ENCODE measurements at places on chromosomes 7 and 10. TPM values are rescaled to one million over a fixed set of nuclear protein-coding genes. Genes with fewer than 3 reads are reported as not detected.
A peak's percentile ranks its signal among the peaks of the same experiment; 100 is the strongest.

DNA sequence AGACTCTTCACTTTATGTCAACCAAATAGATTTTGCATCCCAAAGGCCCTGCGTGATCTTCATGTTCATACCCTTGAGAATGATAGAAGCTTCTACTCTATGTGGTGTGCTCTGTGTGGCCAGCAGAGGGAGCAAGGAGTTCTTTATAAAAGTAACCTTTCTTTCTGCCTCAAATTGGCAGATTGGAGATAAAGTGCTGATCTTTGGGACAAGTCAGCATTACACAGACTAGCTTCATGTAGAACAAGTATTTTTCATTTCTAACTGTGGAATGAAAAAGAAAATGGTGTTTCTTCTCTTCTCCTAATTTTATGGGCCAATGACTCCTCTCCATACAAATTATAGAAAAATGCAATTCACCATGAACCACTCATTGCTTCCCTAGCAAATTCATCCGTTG, 1214.1 kb downstream of the SORCS1 start:
- H3K27me3 ChIP-seq: no peaks in the 10 kb centered on the region
- no peak overlapping the region for H3K4me3 ChIP-seq
- H3K27ac ChIP-seq: no peak overlapping the region
- peaks cover 22% of the 10 kb centered on the region for H3K4me1 ChIP-seq

- peaks cover 73% of the 10 kb centered on the region for H3K27me3 ChIP-seq
- peak; percentile 41 for DNase-seq
- H3K36me3 ChIP-seq: no peaks in the 10 kb centered on the region
- no peak overlapping the region for H3K4me3 ChIP-seq
These were observed 13.6 kb upstream of the KAZALD1 start for GRCh38 chr10:101047961-101048892.

DNA sequence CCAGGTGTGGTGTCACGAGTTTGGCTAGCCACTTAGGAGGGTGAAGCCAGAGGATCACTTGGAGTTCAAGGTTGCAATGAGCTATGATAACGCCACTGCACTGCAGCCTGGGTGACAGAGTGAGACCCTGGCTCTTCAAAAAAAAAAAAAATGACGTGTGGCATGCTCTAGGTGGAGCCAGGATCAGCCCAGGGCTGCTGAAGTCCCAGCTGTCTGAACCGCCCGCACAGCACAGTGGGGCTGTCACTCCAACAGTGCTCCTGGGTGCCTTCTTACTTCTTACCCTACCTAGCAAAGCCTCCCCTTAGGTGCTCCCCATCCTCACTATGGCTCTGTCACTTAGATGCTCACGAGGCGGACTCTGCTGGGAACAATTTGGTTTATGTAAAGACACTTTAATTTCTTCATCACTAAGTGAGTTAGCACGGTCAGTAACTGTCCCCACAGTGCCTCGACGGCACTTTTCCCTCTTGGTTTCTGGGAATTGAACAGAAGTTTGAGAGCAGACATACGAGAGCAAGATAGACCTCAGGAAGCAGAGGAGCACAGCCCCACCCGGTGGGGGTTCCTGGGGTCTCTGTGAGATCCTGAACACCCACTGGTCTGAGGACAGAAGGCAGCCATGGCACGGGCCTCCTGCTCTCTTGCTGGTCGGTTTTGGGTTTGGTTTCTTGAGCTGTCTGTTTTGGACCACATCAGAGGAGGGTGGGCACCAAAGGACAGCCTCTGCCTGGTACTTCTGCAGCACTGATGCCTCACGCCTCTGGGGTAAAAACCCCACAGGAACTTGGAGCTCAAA, 66.2 kb upstream of the BTBD16 start:
- H3K4me3 ChIP-seq: no peak overlapping the region
- H3K36me3 ChIP-seq: peaks cover 8% of the 10 kb centered on the region
- H3K27ac ChIP-seq: no peak overlapping the region
- no peaks in the 10 kb centered on the region for H3K27me3 ChIP-seq
- DNase-seq: no peak
- H3K4me1 ChIP-seq: no peaks in the 10 kb centered on the region

DNA sequence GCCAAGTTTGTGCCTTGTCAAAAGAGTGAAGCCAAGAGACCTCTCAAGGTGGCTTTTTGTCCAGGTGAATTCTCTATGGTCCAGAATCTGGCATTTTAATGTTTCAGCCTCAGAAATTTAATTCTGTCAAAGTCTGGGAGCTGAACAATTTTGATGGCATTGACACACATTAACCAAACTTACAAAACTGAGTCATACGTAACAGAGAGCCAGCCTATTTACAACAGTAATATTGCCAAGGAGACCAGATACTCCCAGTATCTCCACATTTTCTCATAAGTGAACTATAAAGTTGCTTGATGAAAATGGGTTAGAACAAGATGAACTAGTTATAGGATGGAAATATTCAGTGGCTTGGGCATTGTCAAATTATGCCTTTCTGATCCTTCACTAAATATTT, 43.8 kb downstream of the PDE6C start:
- H3K27ac ChIP-seq: no peak overlapping the region
- H3K4me1 ChIP-seq: no peaks in the 10 kb centered on the region
- peaks cover 7% of the 10 kb centered on the region for H3K36me3 ChIP-seq
- H3K4me3 ChIP-seq: no peak overlapping the region
- no peak for DNase-seq
- H3K27me3 ChIP-seq: no peaks in the 10 kb centered on the region

DNA sequence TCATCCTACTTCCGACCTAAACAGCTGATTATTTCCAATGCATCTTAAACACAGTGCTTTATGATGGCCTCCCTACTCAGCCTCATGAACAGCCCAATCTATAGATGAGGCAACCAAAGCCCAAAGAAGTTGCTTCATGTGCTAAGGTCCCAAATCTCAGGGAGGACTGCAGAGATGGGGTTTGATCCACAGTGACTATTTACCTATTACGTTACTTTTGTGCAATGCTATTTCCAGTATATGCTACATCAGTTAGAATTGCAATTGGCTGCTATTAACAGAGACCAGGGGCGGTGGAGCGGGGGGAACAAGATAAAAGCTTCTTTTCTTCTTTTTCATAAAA, 153.0 kb upstream of the TNS3 start:
- no peaks in the 10 kb centered on the region for H3K36me3 ChIP-seq
- H3K4me1 ChIP-seq: peaks cover 23% of the 10 kb centered on the region
- peaks cover 5% of the 10 kb centered on the region for H3K27me3 ChIP-seq
- DNase-seq: no peak

GRCh38 chr7:64613653-64614052, 50.8 kb upstream of the ZNF680 start:
- H3K27ac ChIP-seq: no peak overlapping the region
- no peaks in the 10 kb centered on the region for H3K27me3 ChIP-seq
- no peak for DNase-seq

DNA sequence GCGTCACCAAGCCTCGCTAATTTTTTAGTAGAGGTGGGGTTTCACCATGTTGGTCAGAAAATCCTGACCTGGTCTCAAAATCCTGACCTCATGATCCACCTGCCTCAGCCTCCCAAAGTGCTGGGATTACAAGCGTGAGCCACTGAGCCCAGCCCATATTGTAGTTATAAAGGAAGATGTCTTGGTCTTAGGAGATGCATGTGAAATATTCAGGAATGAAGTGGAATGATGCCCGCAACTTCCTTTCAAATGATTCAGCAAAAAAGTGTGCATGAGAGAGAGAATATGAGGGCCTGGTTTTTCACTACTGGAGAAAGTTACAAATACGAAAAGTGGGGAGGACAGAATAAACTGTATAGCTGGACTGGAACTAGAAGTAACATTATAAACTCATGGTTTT, 15.9 kb downstream of the TMEM209 start:
- H3K36me3 ChIP-seq: peaks cover 24% of the 10 kb centered on the region
- H3K27me3 ChIP-seq: no peaks in the 10 kb centered on the region
- H3K27ac ChIP-seq: no peak overlapping the region
- peaks cover 9% of the 10 kb centered on the region for H3K4me1 ChIP-seq

DNA sequence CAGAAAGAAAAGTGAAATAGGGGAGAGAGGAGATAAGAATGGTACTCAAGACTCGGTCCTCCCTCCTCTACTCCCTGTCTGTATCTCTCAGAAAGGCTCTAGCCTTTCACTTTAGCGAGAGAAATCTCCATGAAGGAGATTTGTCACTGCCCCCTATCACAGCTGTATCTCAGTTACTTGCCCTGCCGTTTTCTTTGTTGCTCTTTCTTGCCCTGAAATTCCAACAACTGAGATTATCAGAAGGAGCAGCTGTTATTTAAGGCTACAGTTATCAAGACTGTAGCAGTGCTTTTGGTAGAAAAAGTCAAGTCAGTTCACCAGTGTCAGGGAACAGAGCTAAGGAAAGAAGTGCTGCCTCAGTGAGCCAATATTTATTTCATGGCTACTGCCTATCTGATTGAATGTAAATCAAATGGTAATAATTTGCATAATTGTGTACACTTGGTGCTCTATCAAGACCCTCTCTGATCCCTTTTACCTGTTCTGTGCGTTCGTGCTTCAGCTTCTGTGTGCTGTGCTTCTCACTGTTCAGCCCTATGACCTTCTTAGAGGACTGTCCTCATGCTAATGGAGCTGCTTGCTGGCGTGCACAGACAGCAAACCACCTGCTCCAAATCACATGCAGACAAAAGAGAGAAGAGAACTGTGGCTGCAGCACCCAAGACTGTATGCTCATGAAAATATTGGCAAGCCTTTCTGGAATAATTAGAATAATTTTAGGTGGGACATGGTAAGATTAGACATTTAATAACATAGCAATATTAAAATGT, 180.2 kb upstream of the FAM3C start:
- no peaks in the 10 kb centered on the region for H3K36me3 ChIP-seq
- no peak overlapping the region for H3K4me3 ChIP-seq
- peaks cover 7% of the 10 kb centered on the region for H3K4me1 ChIP-seq
- DNase-seq: no peak

DNA sequence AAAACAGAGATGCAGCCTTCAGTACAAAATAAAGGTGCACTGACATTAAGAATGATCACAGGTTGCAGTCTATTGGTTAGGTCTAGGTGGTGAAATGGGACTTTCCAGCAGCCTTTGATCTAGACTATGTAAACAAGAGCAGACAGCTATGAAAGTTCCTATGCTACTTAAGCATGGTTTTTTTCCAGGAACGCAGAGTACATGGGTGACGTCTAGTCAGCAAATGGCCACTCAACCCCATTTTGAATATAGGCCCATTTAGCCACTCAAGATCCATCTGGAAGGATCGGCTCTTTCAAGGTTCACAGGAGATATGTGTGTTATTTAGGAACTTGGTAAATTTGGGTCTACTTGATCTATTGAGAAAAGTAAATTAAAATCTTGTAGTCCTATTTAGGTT, 1424.6 kb upstream of the LRRTM3 start:
- peaks cover 6% of the 10 kb centered on the region for H3K4me1 ChIP-seq
- no peaks in the 10 kb centered on the region for H3K36me3 ChIP-seq

GRCh38 chr7:96962221-96962885, 43.0 kb upstream of the DLX6 start:
- no peak overlapping the region for H3K27ac ChIP-seq
- DNase-seq: no peak
- no peaks in the 10 kb centered on the region for H3K36me3 ChIP-seq
- no peak overlapping the region for H3K4me3 ChIP-seq
- peaks cover 40% of the 10 kb centered on the region for H3K27me3 ChIP-seq

- H3K27ac ChIP-seq: no peak overlapping the region
- H3K36me3 ChIP-seq: no peaks in the 10 kb centered on the region
- peaks cover 8% of the 10 kb centered on the region for H3K4me1 ChIP-seq
- no peak for DNase-seq
- no peak overlapping the region for H3K4me3 ChIP-seq
These were observed 526.7 kb upstream of the LRRN3 start for GRCh38 chr7:110564246-110564645.

DNA sequence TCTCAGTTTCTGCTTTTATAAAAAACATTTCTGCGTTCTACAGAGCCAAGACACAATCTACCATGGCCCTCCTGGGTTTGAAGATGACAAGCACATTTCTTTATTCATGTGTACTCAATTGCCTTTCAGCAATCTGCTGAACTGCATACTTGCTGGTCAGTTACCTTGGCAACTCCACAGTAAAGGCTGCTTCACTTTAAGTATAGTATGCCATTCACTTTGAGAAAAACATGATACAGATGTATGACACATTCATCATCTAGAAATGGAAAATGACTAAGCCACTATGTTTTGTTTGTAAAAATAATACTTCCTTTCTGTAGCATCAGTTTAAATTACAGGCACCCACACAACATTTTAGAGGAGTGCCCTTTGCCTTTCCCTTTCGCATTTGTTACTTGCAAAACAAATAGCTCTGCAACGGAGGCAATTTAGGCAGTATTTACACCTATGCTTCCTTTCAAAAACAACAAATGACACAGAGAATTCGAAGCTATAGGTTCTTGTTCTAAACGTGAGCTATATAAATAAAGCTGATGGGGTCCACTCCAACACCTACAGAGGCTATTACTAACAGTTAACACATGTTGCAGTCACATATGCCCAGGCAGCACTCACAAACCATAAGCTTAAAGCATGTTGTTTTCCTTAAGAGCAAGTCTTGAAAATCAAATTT, 23.5 kb downstream of the SGCE start:
- H3K36me3 ChIP-seq: peaks cover under 1% of the 10 kb centered on the region
- no peak overlapping the region for H3K4me3 ChIP-seq
- peaks cover 44% of the 10 kb centered on the region for H3K4me1 ChIP-seq
- peak overlapping the region; percentile 34 for H3K27ac ChIP-seq
- DNase-seq: no peak

GRCh38 chr7:110960811-110961210, 130.1 kb upstream of the LRRN3 start:
- H3K36me3 ChIP-seq: no peaks in the 10 kb centered on the region
- DNase-seq: no peak
- H3K4me1 ChIP-seq: peaks cover 7% of the 10 kb centered on the region
- no peak overlapping the region for H3K4me3 ChIP-seq
- H3K27ac ChIP-seq: no peak overlapping the region
- H3K27me3 ChIP-seq: peaks cover 11% of the 10 kb centered on the region

- peak overlapping the region; percentile 53 for H3K27ac ChIP-seq
- peaks cover 15% of the 10 kb centered on the region for H3K4me1 ChIP-seq
- H3K4me3 ChIP-seq: peak overlapping the region; percentile 65
- peaks cover 14% of the 10 kb centered on the region for H3K36me3 ChIP-seq
- DNase-seq: no peak
These were observed 674 bp downstream of the MRPS24 start for GRCh38 chr7:43868681-43869005.

GRCh38 chr10:97811958-97812357, 37.7 kb upstream of the GOLGA7B start:
- H3K27me3 ChIP-seq: peaks cover 7% of the 10 kb centered on the region
- DNase-seq: no peak
- no peak overlapping the region for H3K4me3 ChIP-seq
- no peaks in the 10 kb centered on the region for H3K36me3 ChIP-seq
- H3K27ac ChIP-seq: no peak overlapping the region

GRCh38 chr10:130932326-130933007, 379.1 kb downstream of the TCERG1L start:
- DNase-seq: no peak
- no peaks in the 10 kb centered on the region for H3K36me3 ChIP-seq
- peaks cover 11% of the 10 kb centered on the region for H3K27me3 ChIP-seq
- no peak overlapping the region for H3K4me3 ChIP-seq

Gene NEUROG3
- 7.3 TPM for total RNA-seq

Gene CLCN1
- total RNA-seq: 0.14 TPM

Gene LRGUK
- total RNA-seq: 2.6 TPM

Gene SDK1
- 39.6 TPM for total RNA-seq

Gene OR2A5
- not detected for total RNA-seq

Gene IFIT1B
- total RNA-seq: not detected

Gene CALHM3
- 1.3 TPM for total RNA-seq

Data from progenitor cell of endocrine pancreas (in vitro differentiated cells).